ENCODE measurements at places on chromosomes 12 and 14. TPM values are rescaled to one million over a fixed set of nuclear protein-coding genes. Genes with fewer than 3 reads are reported as not detected.
A peak's percentile ranks its signal among the peaks of the same experiment; 100 is the strongest.

The C12orf54 gene
- total RNA-seq = not detected

- no peak overlapping the region for H3K4me3 ChIP-seq
- peak overlapping the region; percentile 61 for H3K27ac ChIP-seq
- no peak for DNase-seq
- peaks cover 64% of the 10 kb centered on the region for H3K4me1 ChIP-seq
- H3K36me3 ChIP-seq = no peaks in the 10 kb centered on the region
Observed at GRCh38 chr14:73234586-73235394, 2.5 kb upstream of the PAPLN start.

- H3K27ac ChIP-seq = no peak overlapping the region
- no peaks in the 10 kb centered on the region for H3K36me3 ChIP-seq
- H3K4me3 ChIP-seq = no peak overlapping the region
- H3K4me1 ChIP-seq = no peaks in the 10 kb centered on the region
- no peak for DNase-seq
- H3K27me3 ChIP-seq = no peaks in the 10 kb centered on the region
Observed at GRCh38 chr14:104592785-104593184, 11.8 kb downstream of the TMEM179 start.

GRCh38 chr12:52658196-52658595, 6.2 kb upstream of the KRT2 start:
- peak; percentile 65 for DNase-seq
- H3K4me3 ChIP-seq = no peak overlapping the region
- no peaks in the 10 kb centered on the region for H3K36me3 ChIP-seq
- no peaks in the 10 kb centered on the region for H3K4me1 ChIP-seq

The OR11H7 gene
- total RNA-seq = not detected

DNA sequence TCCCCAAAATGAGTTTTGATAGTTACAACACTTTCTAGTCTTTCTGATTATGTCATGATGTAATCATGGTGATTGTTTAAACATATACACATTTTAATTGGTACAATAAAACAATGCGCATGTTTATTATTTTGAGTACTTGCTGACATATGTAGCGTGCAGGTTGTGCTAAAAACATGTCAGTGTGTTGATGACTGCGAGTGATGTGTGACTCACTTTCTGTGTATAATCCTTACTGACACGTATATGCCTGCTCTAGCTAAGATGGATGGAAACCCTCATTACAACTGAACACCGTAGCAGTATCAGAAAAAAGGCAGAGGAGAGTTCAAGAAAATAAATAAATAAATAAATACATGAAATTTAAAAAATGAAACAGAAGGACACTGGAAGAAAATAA, 1552.4 kb upstream of the FLRT2 start:
- H3K27ac ChIP-seq = no peak overlapping the region
- no peak for DNase-seq
- H3K27me3 ChIP-seq = no peaks in the 10 kb centered on the region
- no peak overlapping the region for H3K4me3 ChIP-seq

The NOC4L gene
- total RNA-seq = 8.3 TPM

GRCh38 chr12:130984183-130985058, 30.7 kb downstream of the ADGRD1 start:
- no peaks in the 10 kb centered on the region for H3K27me3 ChIP-seq
- no peak for DNase-seq
- no peak overlapping the region for H3K27ac ChIP-seq
- H3K4me3 ChIP-seq = no peak overlapping the region
- H3K36me3 ChIP-seq = no peaks in the 10 kb centered on the region

- H3K4me3 ChIP-seq = peak overlapping the region; percentile 66
- H3K27me3 ChIP-seq = peaks cover 34% of the 10 kb centered on the region
- DNase-seq = no peak
- no peak overlapping the region for H3K27ac ChIP-seq
- no peaks in the 10 kb centered on the region for H3K36me3 ChIP-seq
Observed at GRCh38 chr12:6201826-6202225, 1.6 kb downstream of the CD9 start.

DNA sequence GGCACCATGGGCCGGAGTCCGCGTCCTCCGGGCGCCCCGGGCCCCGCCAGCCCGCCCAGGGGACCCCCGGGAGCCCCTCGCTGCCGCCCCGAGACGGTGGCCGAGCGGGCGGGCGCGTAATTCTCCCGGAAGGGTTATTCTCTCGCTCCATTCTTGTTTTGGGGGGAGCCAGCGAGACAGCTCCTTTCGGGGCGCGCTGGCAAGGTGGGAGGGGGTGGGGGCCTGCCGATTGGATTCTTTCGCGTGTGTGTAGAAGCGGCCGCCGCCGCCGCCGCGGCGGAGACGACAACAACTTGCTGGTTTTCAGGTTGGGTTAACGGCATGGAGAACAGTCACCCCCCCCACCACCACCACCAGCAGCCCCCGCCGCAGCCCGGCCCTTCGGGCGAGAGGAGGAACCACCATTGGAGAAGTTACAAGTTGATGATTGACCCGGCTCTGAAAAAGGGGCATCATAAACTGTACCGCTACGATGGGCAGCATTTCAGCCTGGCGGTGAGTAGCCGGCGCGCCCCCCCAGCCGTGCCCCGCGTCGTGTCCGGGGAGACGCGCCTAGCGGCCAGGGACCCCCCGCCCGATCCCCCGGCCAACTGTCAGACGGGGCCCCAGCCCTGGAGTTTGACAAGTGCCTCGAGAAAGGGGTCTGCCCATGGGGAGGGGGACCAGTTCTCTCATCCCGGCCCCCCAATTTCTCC, 755 bp downstream of the SETD1B start:
- no peaks in the 10 kb centered on the region for H3K27me3 ChIP-seq
- peak; percentile 91 for DNase-seq
- peaks cover 14% of the 10 kb centered on the region for H3K36me3 ChIP-seq
- peak overlapping the region; percentile 100 for H3K27ac ChIP-seq

DNA sequence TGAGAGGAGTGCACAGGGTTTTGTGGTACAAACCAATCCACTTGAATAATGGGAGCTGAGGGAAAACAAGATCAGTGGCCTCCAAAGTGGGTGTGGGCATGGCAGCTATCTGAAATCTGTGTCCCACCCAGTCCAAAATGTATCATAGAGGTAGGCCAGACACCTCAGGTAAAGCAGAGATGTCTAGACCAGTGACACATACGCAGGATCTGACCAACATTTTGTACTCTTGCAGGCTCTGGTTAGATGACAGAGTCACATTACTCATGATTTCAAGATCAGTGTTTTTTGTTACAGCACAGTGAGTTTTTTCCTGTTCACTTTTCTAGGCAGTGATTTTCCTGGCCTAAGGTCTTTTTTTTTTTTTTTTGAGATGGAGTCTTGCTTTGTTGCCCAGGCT, 211.8 kb downstream of the PCNX1 start:
- peaks cover 19% of the 10 kb centered on the region for H3K4me1 ChIP-seq
- no peaks in the 10 kb centered on the region for H3K27me3 ChIP-seq
- peaks cover 5% of the 10 kb centered on the region for H3K36me3 ChIP-seq
- H3K4me3 ChIP-seq = no peak overlapping the region
- DNase-seq = no peak
- no peak overlapping the region for H3K27ac ChIP-seq

The TTC9 gene
- total RNA-seq = 9.4 TPM

The ATXN2 gene
- 62.9 TPM for total RNA-seq

DNA sequence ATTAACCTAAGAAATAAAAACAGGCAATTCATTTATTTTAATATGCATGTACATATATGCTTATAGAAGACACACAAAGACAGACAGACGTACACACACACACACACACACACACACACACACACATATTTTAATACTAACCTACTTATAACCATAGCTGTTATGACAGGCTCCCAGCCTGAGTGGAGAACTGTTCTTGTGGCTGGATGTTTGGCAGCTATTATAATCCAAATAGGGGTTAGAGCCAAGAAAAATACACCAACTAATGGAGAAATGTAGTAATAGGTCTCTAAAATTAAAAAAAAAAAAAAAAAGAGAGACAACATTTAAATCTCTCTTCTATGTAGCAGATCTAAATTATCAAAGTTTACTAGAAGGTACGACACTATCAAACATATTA, 91.8 kb downstream of the SLC41A2 start:
- H3K4me1 ChIP-seq = peaks cover 11% of the 10 kb centered on the region
- H3K36me3 ChIP-seq = no peaks in the 10 kb centered on the region
- no peaks in the 10 kb centered on the region for H3K27me3 ChIP-seq
- no peak for DNase-seq

- H3K27ac ChIP-seq = peak overlapping the region; percentile 12
- H3K4me1 ChIP-seq = no peaks in the 10 kb centered on the region
- no peaks in the 10 kb centered on the region for H3K27me3 ChIP-seq
Observed at GRCh38 chr12:79818856-79819255, 116.0 kb downstream of the PPP1R12A start.

- no peak overlapping the region for H3K4me3 ChIP-seq
- no peaks in the 10 kb centered on the region for H3K4me1 ChIP-seq
- H3K27me3 ChIP-seq = no peaks in the 10 kb centered on the region
- H3K27ac ChIP-seq = no peak overlapping the region
Observed at GRCh38 chr12:67057072-67057471, 212.1 kb upstream of the CAND1 start.

The CACNA2D4 gene
- 10.1 TPM for total RNA-seq

The IL31 gene
- total RNA-seq = not detected

- H3K27ac ChIP-seq = no peak overlapping the region
- no peak overlapping the region for H3K4me3 ChIP-seq
- no peaks in the 10 kb centered on the region for H3K36me3 ChIP-seq
- H3K27me3 ChIP-seq = no peaks in the 10 kb centered on the region
- no peak for DNase-seq
Observed at GRCh38 chr12:10361622-10362021, 28.2 kb downstream of the KLRK1 start.

GRCh38 chr12:99498756-99499155, 148.8 kb upstream of the GARIN6 start:
- no peak overlapping the region for H3K27ac ChIP-seq
- H3K4me1 ChIP-seq = no peaks in the 10 kb centered on the region
- DNase-seq = no peak
- no peaks in the 10 kb centered on the region for H3K27me3 ChIP-seq
- no peaks in the 10 kb centered on the region for H3K36me3 ChIP-seq
- H3K4me3 ChIP-seq = no peak overlapping the region

DNA sequence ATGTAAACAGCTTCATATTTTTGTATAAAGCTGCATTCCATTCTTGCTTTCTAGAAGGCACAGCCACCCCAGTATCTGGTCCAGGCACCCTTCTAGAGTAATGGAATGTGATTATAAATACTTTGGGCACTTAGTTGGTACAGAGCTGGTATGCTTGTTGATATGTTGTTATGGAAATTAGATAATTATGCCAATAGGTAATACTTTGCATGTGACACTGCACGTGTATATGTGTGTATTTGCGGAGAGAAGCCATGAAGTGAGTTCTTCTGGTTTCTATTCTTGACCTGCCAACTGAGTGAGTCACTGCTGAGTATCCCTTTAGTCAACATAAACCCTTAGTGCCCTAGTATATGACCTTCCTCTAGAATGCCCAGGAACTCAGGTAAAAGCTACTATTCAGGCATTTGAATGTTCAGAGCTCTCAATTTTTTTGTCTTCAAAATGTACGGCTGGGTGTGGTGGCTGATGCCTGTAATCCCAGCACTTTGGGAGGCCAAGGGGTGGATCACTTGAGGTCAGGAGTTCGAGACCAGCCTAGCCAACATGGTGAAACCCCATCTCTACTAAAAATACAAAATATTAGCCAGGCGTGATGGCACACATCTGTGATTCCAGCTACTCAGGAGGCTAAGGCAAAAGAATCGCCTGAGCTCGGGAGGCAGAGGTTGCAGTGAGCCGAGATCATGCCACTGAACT, 6.2 kb upstream of the TCP11L2 start:
- no peak overlapping the region for H3K27ac ChIP-seq
- H3K36me3 ChIP-seq = no peaks in the 10 kb centered on the region
- no peak for DNase-seq
- peaks cover 12% of the 10 kb centered on the region for H3K4me1 ChIP-seq

- DNase-seq = peak; percentile 94
- H3K27me3 ChIP-seq = no peaks in the 10 kb centered on the region
- no peak within 1 kb of the TSS for H3K4me3 ChIP-seq
Observed at GRCh38 chr14:23237772-23238594, at the start of gene RNF212B. Gene RNF212B, plus strand, starts transcription at chr14:23237936. Its CDS starts 2,410 bp downstream, at chr14:23240346.

DNA sequence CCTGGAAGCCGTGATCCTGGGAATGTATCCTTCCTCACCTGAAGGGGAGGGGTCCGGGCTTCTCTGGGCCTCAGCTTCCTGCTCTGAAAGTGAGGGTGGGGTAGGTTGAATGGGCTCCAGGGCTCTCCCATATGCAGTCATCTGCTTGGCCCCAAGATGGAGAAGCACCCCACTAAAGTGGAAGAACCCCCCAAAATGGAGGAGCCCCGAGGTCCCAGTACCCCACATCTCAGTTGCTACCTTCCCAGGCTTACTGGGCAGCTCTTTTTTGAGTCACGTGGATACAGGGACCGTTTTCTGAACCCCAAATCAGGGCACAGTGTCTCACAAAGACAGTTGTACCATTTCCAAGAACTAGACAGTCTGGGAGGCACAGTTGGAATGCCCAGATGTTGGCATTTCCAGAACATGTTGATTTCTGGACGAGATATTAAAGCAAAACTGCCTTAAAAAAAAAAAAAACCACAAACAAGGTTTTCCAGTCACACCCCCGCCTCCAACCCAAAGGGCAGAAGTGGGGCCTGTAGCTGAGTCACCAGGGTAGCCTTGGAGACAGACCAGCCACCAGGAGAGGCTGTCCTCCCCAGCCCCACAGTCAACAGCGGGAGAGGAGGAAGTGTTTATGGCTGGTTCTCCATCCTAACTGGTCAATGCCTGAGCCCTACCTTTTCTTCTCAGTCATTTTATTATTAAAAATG, 12.1 kb downstream of the VASH1 start:
- H3K27ac ChIP-seq = peak overlapping the region; percentile 78
- DNase-seq = peak; percentile 77
- H3K27me3 ChIP-seq = no peaks in the 10 kb centered on the region
- H3K4me3 ChIP-seq = no peak overlapping the region
- peaks cover 88% of the 10 kb centered on the region for H3K4me1 ChIP-seq
- H3K36me3 ChIP-seq = no peaks in the 10 kb centered on the region

- H3K27me3 ChIP-seq = no peaks in the 10 kb centered on the region
- H3K36me3 ChIP-seq = peaks cover 4% of the 10 kb centered on the region
- H3K4me3 ChIP-seq = no peak overlapping the region
- DNase-seq = no peak
- peak overlapping the region; percentile 78 for H3K27ac ChIP-seq
- H3K4me1 ChIP-seq = peaks cover 8% of the 10 kb centered on the region
Observed at GRCh38 chr14:56333359-56334292, 215.4 kb downstream of the PELI2 start.

- no peak overlapping the region for H3K27ac ChIP-seq
- H3K36me3 ChIP-seq = no peaks in the 10 kb centered on the region
- peak; percentile 69 for DNase-seq
- H3K27me3 ChIP-seq = peaks cover 8% of the 10 kb centered on the region
- H3K4me3 ChIP-seq = no peak overlapping the region
- peaks cover 7% of the 10 kb centered on the region for H3K4me1 ChIP-seq
Observed at GRCh38 chr12:132452596-132453350, 37.2 kb upstream of the FBRSL1 start.
